ENCODE measurements at places on chromosomes 7 and 10.
A peak's percentile ranks its signal among the peaks of the same experiment; 100 is the strongest.

- no peak for DNase-seq
Observed at GRCh38 chr7:44195889-44196288, 4.9 kb upstream of the YKT6 start.

GRCh38 chr10:14084875-14085274 lies 245.8 kb downstream of the FRMD4A start:
- DNase-seq = no peak

DNA sequence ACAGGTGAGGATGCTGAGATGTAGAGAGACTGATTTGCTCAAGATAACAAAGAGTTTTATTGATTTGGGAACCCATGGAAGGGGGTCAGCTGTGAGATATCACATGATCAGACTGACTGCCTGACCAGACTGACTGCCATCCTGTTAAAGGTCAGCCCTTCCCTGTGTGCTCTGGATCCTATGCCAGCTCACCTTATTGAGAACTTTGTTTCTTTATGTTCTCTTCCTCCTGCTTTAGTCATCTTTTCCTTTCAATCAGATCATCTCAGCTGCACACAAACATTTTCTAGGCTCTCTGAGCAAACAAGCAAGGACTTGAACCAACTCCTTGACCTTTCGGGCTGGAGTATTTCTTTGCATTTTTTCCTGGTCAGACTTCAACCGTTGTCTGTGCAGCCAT lies 50.0 kb upstream of the MTPN start:
- DNase-seq = no peak

DNA sequence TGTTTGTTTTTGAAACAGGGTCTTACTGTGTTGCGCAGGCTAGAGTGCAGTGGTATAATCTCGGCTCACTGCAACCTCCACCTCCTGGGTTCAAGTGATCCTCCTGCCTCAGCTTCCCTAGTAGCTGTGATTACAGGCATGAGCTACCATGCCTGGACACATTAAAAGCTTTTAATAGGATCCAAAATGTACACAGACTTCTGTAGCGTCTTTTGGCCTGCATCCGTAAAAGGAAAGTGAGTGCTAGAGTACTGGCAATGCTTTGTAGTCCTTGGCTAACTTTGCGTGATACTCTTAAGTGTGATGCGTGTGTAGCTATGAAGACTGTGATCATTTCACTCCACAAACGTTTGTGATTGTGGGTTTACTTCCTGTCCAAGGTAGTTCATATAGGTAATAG lies 13.3 kb downstream of the ZRANB1 start:
- DNase-seq = no peak

DNA sequence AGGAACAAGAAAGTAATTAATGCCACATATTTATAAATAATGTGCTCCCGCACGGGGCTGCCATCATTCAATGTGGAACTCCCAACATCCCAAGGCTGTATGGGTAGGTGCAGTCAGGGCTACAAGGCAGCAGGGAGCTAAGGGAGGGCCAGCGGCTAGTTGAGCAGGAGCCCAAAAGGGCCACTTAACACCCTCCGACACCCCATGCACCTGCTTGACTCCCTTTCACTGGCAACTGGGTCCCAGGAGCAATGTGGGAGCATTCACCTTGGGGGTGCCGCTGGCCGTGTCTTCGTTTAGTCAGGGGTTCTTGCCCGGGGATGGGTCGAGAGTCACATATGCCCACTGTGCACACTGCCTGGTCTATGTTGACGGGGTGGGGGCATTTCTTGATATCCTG lies 27.9 kb downstream of the SCART1 start:
- DNase-seq = no peak

GRCh38 chr7:66769833-66770512 lies 29.4 kb downstream of the RABGEF1 start:
- no peak for DNase-seq

GRCh38 chr10:29131952-29132547 lies 156.8 kb upstream of the LYZL1 start:
- DNase-seq = no peak

GRCh38 chr7:95242266-95242665 lies 82.1 kb downstream of the PON1 start:
- DNase-seq = no peak

GRCh38 chr7:52955522-52955921 lies 79.9 kb upstream of the POM121L12 start:
- DNase-seq = no peak

- no peak for DNase-seq
Observed at GRCh38 chr10:59655309-59655708, 54.3 kb downstream of the SLC16A9 start.

DNA sequence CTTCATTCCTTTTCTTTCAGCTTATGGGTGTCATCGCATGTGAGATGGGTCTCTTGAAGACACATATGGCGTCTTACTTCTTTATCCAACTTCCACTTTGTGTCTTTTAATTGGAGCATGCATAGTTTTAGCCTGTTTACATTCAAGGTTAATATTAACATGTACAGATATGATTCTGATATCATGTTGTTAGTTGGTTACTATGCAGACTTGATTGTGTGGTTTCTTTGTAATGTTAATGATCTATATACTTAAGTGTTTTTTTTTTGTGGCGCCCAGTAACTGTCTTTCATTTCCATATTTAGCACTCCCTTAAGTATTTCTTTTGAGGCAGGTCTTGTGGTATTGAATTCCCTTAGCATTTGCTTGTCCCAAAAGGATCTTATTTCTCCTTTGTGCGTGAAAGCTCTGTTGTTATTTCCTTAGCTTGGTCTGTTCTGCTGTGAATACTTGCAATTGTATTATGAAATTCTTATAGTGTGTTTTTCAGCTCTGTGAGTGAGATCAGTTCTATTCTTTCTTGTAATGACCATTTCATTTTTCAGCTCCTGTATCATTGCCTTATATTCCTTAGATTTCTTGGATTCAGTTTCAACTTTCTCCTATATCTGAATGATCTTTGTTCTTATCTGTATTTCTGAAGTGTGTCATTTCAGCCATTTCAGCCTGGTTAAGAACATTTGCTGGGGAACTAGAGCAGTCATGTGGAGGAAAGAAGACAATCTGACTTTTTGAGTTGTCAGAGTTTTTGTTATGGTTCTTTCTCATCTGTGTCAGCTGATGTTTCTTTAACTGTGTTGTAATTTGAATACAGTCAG lies 88.4 kb downstream of the ABCA13 start:
- no peak for DNase-seq

DNA sequence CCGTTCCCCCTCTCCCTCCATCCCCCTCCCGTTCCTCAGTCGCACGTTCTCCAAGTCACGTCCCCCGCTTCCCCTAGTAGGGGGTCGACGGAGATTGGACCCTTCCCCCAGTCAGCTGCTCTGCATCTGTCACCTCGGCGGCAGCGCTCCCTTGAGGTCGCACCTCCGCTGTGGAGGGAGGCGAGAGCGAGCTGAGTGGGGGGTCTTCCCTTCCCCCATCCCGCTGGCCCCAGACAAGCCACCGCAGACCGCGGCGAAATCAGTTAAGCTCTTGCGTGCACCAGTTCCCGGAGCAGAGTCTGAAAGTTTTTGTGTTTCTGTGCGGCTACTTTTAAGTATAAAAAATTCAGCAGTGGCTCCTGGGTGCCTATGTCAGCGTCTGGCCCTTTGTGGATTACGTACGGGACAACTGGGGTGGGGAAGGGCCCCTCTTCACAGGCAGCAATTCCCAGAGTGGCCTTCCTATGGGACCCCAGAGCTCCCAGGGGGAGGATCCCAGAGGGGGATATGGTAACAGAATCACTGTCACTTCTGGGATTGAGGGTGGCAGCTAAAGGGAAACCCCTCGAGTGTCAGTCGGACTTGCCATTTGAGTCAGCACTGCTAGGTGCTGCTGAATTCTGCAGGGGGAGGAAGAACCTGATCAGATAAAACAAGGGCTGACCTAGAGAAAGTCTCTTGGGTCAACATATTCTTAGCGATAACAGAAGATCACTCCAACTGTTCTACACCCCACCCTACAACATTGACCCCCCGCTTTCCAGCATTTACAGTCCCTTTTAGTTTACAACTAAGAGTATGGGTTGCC lies 12.5 kb upstream of the DDIT4 start:
- DNase-seq = no peak

DNA sequence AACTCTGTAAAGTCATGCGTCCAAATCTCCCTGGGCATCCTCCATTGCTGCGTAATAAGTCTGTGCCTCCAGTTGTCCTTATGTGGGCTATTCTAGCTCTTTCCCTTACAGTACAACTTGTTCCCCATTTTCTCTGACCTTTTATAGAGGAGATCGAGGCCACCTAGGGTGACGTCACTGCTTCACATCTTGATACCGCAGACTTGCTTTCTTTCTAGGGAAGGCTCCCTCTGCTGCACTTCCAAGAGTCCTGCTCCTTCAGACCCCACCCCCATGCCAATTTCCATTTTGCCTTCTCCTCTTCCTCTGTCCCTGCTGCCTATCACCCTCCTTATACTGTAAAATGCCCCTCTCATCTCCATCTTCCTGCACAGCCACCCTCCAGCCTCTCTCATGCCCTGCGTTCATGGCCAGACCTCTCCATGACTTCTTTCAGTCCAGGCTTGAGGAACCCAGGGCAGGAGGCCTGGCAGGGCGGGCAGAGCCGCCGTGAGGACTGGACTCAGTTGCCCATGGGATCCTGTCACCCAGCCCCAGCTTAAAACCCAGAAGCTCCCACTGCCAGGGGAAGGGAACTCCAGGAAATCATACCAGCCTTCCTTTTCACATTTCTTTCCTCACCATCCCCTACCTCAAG lies 57.5 kb downstream of the CAMK1D start:
- DNase-seq = no peak

- DNase-seq = peak; percentile 49
Observed at GRCh38 chr10:110864662-110865140, 7.0 kb upstream of the PDCD4 start.

All from T follicular helper cell (primary cell).